Muscle of leg (tissue), 16 donors: ENCODE measurements at places on chromosomes 7 and 10.

DNA sequence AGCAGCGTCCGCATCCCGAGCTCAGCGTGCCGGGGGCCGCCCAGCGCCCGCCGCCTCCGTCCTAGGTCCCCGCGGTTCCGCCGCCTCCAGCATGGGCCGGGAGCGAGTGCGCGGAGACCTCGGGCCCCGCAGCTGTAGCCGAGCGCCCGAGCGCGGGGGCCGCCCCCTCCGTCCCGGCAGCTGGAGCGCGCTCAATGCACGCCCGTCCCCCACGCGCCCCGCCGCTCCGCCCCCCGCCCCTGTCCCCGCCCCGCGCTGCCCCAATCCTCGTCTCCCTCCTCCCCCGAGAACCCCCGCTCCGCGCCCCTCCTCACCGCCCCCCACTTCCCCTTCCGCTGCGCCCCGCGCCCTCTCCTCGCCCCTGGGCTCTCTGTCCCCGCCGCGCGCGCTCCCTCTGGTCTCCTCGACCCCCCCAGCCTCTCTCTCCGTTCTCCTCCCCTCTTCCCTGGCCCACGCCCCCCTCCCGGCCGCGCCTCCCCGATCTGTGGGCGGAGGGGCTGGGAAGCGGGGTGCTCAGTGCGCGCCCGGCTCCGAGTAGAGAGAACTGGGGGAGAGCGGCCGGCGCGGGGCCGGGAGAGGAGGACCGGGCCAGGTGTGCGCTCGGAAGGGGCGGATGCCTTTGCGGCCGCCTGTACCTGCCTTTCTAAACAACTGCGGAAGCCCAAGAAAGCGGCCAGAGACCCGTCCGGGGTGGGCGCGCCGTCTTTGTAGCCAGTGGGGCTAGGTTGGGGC is at the start of gene VIPR2:
Gene VIPR2 (minus strand): TSS at position 110 of the 732 bp plus-strand sequence. CDS start 96 bp downstream, at position 14.
- no peak within 1 kb of the TSS for H3K27ac ChIP-seq
- peaks cover 6% of the 10 kb centered on the region for H3K36me3 ChIP-seq
- peaks cover 22% of the 10 kb centered on the region for H3K4me1 ChIP-seq
- DNase-seq: peak; percentile 72
- H3K27me3 ChIP-seq: peaks cover 24% of the 10 kb centered on the region

- no peak for DNase-seq
- peaks cover 11% of the 10 kb centered on the region for H3K36me3 ChIP-seq
- H3K4me1 ChIP-seq: no peaks in the 10 kb centered on the region
- H3K27ac ChIP-seq: no peak overlapping the region
These were observed 31.3 kb downstream of the HIBADH start for GRCh38 chr7:27631391-27631790.

DNA sequence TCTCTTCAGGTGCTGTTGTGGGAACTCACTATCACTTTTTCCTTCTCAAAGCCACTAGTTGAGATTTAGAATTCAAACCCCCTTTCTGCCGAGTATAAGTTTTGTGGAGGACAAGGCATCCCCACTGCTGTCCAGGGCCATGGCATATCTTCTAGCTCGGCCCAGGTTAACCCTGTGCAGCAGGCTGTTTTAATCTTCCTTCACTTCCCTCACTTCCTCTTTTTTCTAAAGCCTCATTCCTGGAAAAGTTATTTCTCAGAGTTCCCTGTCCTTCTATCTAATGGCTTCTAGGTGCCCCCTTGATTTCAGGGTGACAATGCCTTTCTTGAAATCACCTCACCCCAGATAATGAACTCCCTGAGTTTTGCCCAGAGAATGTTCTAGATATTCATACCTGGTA is 222.3 kb downstream of the SNX10 start:
- H3K4me1 ChIP-seq: peaks cover 13% of the 10 kb centered on the region
- H3K4me3 ChIP-seq: no peak overlapping the region

DNA sequence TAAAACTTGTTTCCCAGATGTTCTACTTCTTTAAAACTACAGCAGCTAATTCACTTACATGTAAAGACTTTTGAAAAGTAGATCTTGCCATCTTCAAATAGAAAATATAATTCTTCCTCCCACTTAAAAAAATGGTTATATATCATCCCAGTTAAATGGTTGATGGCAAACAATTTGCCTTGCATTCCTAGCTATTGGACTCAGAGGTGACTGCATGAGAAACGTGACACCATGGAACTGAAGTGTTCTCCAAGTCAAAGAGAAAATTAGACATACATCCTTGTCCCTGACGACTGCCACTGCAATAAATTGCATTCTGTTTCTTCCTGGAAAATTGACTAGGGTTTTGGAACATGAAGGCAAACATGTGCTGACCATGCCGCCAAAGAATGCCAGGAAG is 95.0 kb upstream of the POM121L12 start:
- H3K4me1 ChIP-seq: peaks cover 7% of the 10 kb centered on the region
- H3K27ac ChIP-seq: no peak overlapping the region
- H3K36me3 ChIP-seq: no peaks in the 10 kb centered on the region

DNA sequence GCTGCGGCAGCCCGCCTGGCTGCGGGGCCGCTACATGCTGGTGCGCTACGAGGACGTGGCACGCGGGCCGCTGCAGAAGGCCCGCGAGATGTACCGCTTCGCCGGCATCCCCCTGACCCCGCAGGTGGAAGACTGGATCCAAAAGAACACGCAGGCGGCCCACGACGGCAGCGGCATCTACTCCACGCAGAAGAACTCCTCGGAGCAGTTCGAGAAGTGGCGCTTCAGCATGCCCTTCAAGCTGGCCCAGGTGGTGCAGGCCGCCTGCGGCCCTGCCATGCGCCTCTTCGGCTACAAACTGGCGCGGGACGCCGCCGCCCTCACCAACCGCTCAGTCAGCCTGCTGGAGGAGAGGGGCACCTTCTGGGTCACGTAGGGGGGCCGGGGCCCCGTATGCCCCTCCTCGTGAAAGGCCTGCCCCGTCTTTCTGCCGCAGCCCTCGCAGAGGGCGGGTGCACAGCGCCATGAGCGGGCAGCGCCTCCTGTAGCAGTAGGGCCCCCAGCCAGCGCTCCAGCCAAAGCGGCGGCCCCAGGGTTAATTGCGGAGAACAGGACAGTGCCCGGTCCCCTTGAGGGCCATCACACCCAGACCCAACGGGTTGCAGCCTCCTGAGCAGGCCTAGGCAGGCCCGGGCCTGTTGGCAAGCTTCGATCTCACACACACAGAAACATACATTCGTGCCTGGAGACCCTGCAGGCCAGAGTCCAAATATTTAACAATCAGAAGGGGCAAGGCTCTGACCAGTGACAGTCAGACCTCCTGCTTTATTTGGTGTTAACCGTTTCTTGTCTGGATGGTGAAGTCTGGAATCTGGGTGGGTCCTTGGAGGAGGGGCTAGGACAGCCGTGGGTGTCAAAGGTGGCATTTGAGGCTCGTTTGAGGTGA is 44.1 kb downstream of the CHST3 start:
- peak overlapping the region; percentile 93 for H3K27ac ChIP-seq
- no peak overlapping the region for H3K4me3 ChIP-seq
- peaks cover 46% of the 10 kb centered on the region for H3K36me3 ChIP-seq
- H3K4me1 ChIP-seq: peaks cover 67% of the 10 kb centered on the region
- DNase-seq: no peak

DNA sequence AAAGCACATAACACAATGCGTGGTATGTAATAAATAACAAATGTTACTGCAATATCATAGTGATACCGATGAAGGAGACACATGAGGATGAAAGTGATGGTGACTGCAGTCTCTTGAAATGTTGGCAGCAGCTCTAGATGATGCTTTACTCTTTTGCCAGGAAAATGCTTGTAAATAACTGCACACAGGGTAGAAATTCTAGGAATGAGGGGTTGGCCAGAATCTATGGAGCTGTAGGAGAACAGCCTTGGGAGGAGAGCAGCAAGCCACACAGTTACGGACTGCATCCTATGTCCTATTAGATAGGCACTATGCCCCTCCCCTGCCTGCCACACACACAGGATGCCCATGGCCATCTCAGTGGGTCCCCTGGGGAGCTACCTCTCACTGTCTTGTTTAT is 97.6 kb upstream of the GSDME start:
- no peaks in the 10 kb centered on the region for H3K27me3 ChIP-seq
- H3K4me1 ChIP-seq: no peaks in the 10 kb centered on the region
- H3K27ac ChIP-seq: no peak overlapping the region
- no peak overlapping the region for H3K4me3 ChIP-seq
- H3K36me3 ChIP-seq: no peaks in the 10 kb centered on the region

GRCh38 chr10:116352125-116352524 is 27.9 kb downstream of the CCDC172 start:
- no peak overlapping the region for H3K27ac ChIP-seq
- no peaks in the 10 kb centered on the region for H3K36me3 ChIP-seq
- H3K4me3 ChIP-seq: no peak overlapping the region
- H3K4me1 ChIP-seq: no peaks in the 10 kb centered on the region

DNA sequence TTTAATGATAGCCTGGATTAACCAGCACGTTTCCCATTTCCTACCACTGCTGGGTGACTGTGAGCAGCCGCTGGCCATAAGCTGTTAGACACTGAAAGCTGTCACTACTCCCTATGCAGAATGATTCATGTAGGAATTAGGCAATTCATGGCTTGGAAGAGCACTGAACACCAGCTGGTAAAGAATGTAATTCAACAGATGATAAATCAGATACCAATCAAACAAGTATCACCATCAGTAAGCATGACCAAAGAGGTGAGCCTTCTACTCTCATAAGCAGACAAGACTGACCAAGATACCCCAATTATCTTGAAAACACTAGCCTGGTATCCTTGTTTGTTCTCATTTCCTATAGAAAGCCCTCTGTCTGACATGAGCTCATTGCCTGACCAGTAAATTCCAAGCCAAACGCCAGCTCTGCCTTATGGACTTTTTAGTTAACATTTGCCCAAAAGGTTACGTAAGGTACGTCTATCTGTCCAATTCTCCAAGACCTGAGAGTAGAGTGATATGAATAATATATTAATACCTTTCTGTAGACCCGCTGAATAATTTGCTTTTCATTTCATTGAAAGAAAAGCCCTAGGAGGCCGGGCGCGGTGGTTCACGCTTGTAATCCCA is 127.7 kb downstream of the ELMO1 start:
- no peak overlapping the region for H3K27ac ChIP-seq
- DNase-seq: no peak
- H3K27me3 ChIP-seq: no peaks in the 10 kb centered on the region
- H3K4me1 ChIP-seq: peaks cover 10% of the 10 kb centered on the region

- H3K36me3 ChIP-seq: no peaks in the 10 kb centered on the region
- H3K4me1 ChIP-seq: peaks cover 7% of the 10 kb centered on the region
- peaks cover 4% of the 10 kb centered on the region for H3K27me3 ChIP-seq
- H3K27ac ChIP-seq: no peak overlapping the region
These were observed 53.3 kb upstream of the CTBP2 start for GRCh38 chr10:125213541-125214282.

GRCh38 chr10:120948889-120949608 is 97.9 kb downstream of the WDR11 start:
- no peaks in the 10 kb centered on the region for H3K36me3 ChIP-seq
- DNase-seq: peak; percentile 79
- H3K27me3 ChIP-seq: peaks cover 38% of the 10 kb centered on the region
- H3K27ac ChIP-seq: no peak overlapping the region
- H3K4me1 ChIP-seq: peaks cover 12% of the 10 kb centered on the region

- no peak overlapping the region for H3K27ac ChIP-seq
- no peak overlapping the region for H3K4me3 ChIP-seq
- no peak for DNase-seq
These were observed 42.3 kb upstream of the HMX3 start for GRCh38 chr10:123093489-123093888.

GRCh38 chr10:119724593-119725516 is 995 bp upstream of the INPP5F start:
- H3K4me1 ChIP-seq: peaks cover 22% of the 10 kb centered on the region
- H3K36me3 ChIP-seq: no peaks in the 10 kb centered on the region
- no peaks in the 10 kb centered on the region for H3K27me3 ChIP-seq
- peak overlapping the region; percentile 94 for H3K27ac ChIP-seq
- peak overlapping the region; percentile 81 for H3K4me3 ChIP-seq

DNA sequence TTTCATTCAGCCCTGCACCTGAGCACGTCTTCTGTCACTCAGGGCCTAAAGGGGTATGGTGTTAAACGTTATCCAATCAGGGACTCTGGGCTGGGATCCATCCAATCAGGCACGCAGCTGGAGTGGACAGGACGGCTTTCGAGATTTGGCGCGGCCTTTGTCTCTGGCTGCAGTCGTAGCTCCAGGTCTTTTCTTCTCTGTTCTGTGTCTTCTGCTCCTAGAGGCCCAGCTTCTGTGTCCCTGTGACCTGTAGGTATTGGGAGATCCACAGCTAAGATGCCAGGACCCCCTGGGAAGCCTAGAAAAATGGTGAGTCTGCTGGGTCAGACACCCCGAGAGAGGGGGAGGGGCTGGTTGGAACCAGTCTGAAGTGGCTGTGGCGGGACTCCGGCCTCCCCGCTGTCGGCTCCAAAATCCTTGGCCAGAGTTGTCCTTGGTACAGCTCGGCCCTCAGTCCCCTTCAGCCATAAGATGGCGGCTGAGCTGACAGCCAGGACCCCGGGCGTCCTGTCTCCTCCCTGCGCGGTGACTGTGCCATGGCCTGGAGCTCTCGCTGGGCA is 11.7 kb upstream of the ZNF680 start:
- peak; percentile 87 for DNase-seq
- H3K27ac ChIP-seq: no peak overlapping the region
- H3K4me1 ChIP-seq: peaks cover 8% of the 10 kb centered on the region
- H3K27me3 ChIP-seq: peaks cover 8% of the 10 kb centered on the region
- peak overlapping the region; percentile 50 for H3K4me3 ChIP-seq
- no peaks in the 10 kb centered on the region for H3K36me3 ChIP-seq

DNA sequence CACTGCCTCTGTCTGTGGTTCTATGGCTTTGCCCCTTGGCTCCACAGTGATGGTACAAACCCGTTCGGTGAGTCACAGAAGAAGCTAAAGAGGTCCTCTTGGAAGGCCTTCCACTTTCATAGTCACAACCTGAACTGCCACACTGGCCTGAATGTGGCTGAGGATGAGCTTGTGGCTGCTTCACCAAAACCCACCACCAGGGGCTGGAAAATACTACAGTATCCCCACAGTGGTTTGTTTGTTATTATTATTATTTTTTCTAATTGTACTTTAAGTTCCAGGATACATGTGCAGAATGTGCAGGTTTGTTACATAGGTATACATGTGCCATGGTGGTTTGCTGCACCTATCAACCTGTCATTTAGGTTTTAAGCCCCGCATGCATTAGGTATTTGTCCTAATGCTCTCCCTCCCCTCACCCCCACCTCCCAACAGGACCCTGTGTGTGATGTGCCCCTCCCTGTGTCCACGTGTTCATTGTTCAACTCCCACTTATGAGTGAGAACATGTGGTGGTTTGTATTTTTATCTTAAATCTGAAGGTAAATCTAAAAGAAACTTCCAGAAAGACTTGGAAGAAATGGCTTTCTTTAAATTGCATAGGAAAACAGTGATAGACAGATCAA is 160.8 kb upstream of the NPSR1 start:
- no peak overlapping the region for H3K27ac ChIP-seq
- DNase-seq: no peak
- no peaks in the 10 kb centered on the region for H3K27me3 ChIP-seq
- no peaks in the 10 kb centered on the region for H3K4me1 ChIP-seq
- H3K4me3 ChIP-seq: no peak overlapping the region

GRCh38 chr10:43134126-43134905 is 3.9 kb upstream of the CSGALNACT2 start:
- H3K4me3 ChIP-seq: no peak overlapping the region
- no peak overlapping the region for H3K27ac ChIP-seq
- no peak for DNase-seq
- no peaks in the 10 kb centered on the region for H3K27me3 ChIP-seq
